Mesendoderm (in vitro differentiated cells): ENCODE measurements at places on chromosomes 2 and 18.
A peak's percentile ranks its signal among the peaks of the same experiment; 100 is the strongest.

- DNase-seq: peak; percentile 59
These were observed 75.8 kb downstream of the LONRF2 start for GRCh38 chr2:100246163-100247145.

GRCh38 chr2:209772290-209772685 lies 656 bp downstream of the UNC80 start:
- peak; percentile 6 for DNase-seq

DNA sequence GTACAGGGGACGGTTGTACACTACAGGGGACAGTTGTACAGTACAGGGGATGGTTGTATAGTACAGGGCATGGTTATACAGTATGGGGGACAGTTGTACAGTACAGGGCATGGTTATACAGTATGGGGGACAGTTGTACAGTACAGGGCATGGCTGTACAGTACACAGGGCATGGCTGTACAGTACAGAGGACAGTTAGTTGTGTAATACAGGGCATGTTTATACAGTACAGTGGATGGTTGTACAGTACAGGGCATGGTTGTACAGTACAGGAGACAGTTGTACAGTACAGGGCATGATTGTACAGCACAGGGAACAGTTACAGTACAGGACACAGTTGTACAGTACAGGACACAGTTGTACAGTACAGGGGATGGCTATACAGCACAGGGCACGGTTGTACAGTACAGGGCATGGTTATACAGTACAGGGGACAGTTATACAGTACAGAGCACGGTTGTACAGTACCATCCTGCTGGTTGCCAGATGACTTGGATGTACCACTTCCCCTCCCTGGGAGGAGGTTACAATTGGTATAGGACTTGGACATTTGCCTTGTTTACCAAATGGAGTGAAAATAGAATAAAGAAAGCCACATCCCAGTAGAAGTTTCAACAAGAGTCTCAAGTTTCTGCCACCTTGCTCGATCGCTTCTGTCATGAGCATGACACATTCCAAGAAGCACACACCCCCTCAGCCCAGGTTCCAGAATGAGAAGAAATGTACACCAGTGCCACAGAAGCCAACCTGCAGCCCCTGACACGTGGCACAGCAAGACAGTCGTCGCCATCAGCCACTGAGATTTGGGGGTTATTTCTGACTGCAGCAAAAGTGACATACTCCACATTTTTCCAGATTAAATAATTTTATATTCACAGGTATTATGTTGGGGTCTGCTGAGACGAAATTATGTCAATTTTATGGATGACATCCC lies 16.0 kb downstream of the CYRIA start:
- DNase-seq: no peak

GRCh38 chr2:225670111-225670974 lies 270.8 kb downstream of the NYAP2 start:
- peak; percentile 40 for DNase-seq

GRCh38 chr2:54330926-54331835 lies 75.2 kb upstream of the TSPYL6 start:
- peak; percentile 33 for DNase-seq

GRCh38 chr2:30190637-30191036 lies 40.7 kb upstream of the LBH start:
- no peak for DNase-seq

GRCh38 chr2:109384308-109385271 lies 229.2 kb downstream of the SEPTIN10 start:
- DNase-seq: no peak
